Stimulated activated CD8-positive, alpha-beta memory T cell treated with anti-CD3 and anti-CD28 coated beads, Interleukin-7, amount 100 ng/mL, for 4 hours (primary cell): ENCODE measurements at places on chromosomes 7 and 10.

GRCh38 chr10:67790534-67791408 lies 47.2 kb downstream of the DNAJC12 start:
- no peak for DNase-seq

GRCh38 chr7:24025094-24025493 lies 258.9 kb upstream of the NPY start:
- DNase-seq: no peak

GRCh38 chr7:80940539-80941207 lies 21.8 kb upstream of the SEMA3C start:
- DNase-seq: no peak

GRCh38 chr10:116490028-116490662 lies 55.6 kb upstream of the PNLIP start:
- DNase-seq: no peak

DNA sequence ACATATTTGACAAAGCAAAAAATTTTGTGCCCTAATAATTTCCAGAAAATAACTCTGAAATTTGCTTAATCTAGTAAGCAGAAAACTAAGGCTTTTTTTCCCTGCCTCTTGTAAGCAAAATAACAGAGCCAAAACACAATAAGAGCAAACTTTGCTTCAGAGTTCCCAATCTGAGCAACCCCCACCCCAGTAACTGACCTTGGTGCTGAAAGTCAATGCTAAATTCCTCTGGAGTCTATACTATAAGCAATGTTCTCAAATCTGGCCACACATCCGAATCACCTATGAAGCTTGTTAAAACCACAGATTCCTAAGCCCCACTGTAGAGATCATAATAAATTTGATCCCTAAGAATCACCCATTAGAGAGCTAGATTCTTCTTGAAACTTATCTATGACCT lies 150.5 kb downstream of the ELAPOR2 start:
- DNase-seq: no peak

DNA sequence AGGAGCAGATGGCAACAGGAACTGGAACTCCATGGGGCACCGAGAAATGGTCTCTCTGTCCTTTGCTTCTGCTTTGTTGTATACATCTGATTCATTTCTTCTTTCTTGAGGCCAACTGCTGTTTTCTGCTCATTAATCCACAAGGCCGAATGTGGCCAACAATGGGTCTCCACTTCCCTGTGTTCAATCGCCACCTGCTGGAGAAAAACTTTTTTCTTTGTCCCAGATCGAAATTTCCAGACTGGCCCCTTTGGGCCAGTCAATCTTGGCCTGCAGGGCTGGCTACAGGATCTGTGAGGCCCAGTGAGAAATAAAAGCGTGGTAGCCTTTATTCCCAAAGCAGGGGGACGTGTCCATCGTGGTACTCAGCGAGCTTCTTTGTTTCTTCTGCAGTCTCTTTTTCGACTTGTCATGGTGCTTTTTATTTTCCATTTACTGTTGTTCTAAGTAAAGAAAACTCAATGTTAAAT lies 58.8 kb downstream of the PARP12 start:
- DNase-seq: no peak
